Ureter (tissue), 1 donor: ENCODE measurements at places on chromosomes 3 and 15. TPM values are rescaled to one million over a fixed set of nuclear protein-coding genes. Genes with fewer than 3 reads are reported as not detected.
A peak's percentile ranks its signal among the peaks of the same experiment; 100 is the strongest.

- DNase-seq, result no peak
These were observed 63.0 kb downstream of the CHSY1 start for GRCh38 chr15:101188637-101189408.

GRCh38 chr3:149581248-149581647 lies 76.6 kb downstream of the WWTR1 start:
- no peak for DNase-seq

- no peak for DNase-seq
These were observed 303.1 kb downstream of the RPLP1 start for GRCh38 chr15:69755551-69756310.

DNA sequence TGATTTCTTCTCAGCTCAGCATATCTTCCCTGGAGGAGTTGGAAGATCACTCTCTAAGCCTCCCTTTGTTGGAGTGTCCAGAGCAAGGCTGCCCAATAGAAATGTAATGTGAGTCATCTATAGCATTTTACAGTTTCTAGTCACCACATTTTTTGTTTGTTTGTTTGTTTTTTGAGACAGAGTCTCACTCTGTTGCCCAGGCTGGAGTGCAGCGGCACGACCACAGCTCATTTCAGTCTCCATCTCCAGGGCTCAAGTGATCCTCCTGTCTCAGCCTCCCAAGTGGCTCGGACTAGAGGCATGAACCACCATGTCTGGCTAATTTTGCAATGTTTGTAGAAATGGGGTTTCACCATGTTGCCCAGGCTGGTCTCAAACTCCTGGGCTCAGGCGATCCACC lies 21.3 kb downstream of the KLHL6 start:
- no peak for DNase-seq

DNA sequence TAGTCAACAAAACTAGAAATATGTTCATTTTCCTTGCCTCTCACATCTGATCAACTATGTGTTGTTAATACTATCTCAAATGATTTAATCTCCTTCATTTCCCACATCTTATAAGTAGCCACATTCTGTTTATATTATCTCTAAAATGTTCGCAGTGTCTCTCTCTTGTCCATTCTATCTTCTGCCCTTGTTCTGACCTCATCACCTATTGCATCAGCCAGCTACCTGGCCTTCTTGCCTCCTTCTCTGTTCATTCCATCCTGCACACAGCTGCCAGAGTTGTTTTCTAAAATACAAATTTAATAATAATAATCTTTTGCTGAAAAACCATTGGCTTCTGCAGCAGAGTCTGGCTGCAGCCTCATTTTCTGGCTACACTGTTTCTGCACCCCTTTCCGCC lies 75.3 kb upstream of the CCNL1 start:
- no peak for DNase-seq

- no peak for DNase-seq
These were observed 28.8 kb downstream of the XRN1 start for GRCh38 chr3:142418926-142419592.

GRCh38 chr3:188870431-188870830 lies 301.3 kb upstream of the TPRG1 start:
- no peak for DNase-seq

- no peak for DNase-seq
These were observed 24.1 kb upstream of the CPNE9 start for GRCh38 chr3:9679476-9680080.

- DNase-seq, result no peak
These were observed 67.5 kb downstream of the TMEM39A start for GRCh38 chr3:119395923-119396358.

DNA sequence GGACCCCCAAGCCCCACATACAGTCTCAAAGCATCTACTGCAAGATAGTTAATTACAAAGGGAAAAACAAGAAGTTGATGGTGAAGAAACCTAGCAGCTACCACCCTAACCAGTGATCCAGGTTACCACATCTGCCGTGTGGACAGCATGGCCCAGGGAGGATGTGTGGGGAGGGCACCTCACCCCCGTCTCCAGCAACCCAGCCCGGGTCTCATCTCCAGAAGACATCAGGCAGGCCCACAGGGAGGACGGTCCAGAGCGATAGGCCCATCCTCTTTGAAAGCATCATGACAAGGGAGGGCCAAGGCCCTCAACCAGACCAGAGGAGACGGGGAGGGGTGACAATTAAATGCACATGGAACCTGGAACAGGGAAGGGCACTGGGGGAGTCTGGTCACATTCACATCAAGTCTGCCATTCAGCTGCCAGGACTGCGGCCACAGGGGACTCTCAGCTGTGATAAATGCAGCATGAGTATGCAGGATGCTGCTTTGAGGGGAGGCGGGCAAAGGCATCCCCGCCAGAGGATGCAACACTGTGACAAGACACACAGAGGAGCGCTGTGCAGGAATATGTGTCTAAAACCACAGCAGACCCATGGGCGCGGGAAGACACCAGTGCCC lies 18.8 kb downstream of the ZXDC start:
- no peak for DNase-seq

GRCh38 chr15:25089577-25089976 lies 134.8 kb downstream of the SNRPN start:
- peak; percentile 14 for DNase-seq

DNA sequence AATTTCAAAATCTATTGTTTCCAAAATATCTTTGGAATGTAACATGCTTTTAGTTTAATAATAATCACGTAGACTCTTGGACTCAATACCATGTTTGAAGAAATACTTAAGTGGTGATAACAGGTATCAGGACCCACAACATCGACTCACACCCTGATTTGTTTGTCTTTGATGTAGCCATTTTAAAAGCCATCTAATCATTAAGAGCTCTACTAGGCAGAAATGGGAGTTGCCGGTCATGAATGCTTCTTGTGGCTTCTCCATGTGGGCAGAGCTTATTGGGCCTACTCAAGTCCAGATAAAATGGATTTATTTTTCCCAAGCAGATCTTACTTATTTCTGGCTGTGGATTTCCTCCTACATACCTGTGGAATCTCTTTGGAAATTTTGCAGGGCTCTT lies 261.6 kb upstream of the NR2F2 start:
- no peak for DNase-seq

- no peak for DNase-seq
These were observed 85.0 kb downstream of the FAM81A start for GRCh38 chr15:59522988-59523461.

- DNase-seq, result no peak
These were observed 158.2 kb upstream of the ABI3BP start for GRCh38 chr3:101151286-101151913.

DNA sequence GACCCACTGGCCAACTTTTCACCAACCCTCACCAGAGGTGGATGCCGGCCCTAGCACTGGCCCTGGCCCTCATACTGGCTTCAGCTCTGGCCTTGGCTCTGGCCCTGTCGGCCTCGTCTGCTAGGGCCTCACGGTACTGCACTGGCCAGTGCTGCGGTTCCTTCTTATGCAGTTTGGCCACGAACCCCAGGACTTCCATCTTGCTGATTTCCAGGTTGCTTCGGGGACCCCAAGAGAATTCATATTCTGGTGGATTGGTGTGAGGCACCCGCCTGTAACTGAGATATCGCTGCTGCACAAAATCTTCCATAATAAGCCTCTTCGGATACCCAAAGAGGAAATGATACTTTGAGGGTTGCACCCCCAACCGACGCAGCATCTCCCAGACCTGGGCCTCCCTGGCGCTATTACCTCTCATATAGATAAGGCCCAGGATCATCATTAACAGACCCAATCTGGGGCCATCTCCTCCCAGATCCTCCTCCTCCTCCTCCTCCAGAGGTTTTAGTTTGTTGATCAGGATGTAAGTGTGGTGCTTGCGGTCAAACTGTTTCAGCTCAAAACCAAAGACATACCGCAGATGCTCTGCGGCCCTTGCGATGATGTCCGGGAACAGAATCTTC lies 883 bp downstream of the MAGEF1 start:
- DNase-seq, result no peak

GRCh38 chr15:39789736-39790135 lies 7.1 kb upstream of the FSIP1 start:
- DNase-seq, result no peak

GRCh38 chr15:81270188-81270587 lies 53.8 kb downstream of the STARD5 start:
- no peak for DNase-seq

RSL24D1 gene
- 62.2 TPM for total RNA-seq

NDN gene
- 36.1 TPM for total RNA-seq

ARMC8 gene
- 83.2 TPM for total RNA-seq

FAM81A gene
- 7.3 TPM for total RNA-seq

GOLGA8Q gene
- total RNA-seq, result 2.3 TPM

SCN11A gene
- 34.5 TPM for total RNA-seq

PCSK6 gene
- total RNA-seq, result 14.5 TPM

NMD3 gene
- total RNA-seq, result 67.2 TPM

IFT57 gene
- 46.8 TPM for total RNA-seq

NPAP1 gene
- total RNA-seq, result 2.2 TPM

ILDR1 gene
- total RNA-seq, result 16.3 TPM

TRIM42 gene
- total RNA-seq, result not detected

WNT7A gene
- 1.4 TPM for total RNA-seq
